Upper lobe of left lung (tissue), 6 donors: ENCODE measurements at places on chromosomes 7 and 10. TPM values are rescaled to one million over a fixed set of nuclear protein-coding genes. Genes with fewer than 3 reads are reported as not detected.

Gene CCL24
- not detected for total RNA-seq

Gene CFAP46
- 6.6 TPM for total RNA-seq

Gene GPR26
- total RNA-seq = not detected

Gene COL13A1
- total RNA-seq = 15.1 TPM

Gene PRLHR
- total RNA-seq = not detected

Gene CDH23
- total RNA-seq = 12.6 TPM

- DNase-seq = no peak
These were observed 55.9 kb downstream of the ITIH5 start for GRCh38 chr10:7610651-7611389.

DNA sequence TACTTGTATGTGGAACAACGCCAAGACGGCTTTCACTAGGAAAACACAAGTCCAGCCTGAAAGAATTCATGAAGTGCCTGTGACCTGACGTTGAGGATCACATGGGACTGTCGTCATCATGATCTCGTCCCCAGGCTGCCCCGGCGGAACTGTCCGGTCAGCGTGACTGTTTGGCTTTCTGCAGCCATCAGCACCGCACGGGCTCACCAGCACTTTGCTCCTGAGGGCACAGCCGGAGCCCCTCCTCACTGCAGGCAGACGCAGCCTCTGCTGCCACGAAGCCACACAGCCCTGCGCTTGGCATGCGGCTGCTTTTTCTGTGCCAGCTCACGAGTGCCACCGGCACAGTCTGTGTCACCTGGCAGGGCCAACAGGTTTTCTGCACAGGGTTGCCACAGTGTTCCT, 9.4 kb upstream of the GET4 start:
- DNase-seq = peak; percentile 73

DNA sequence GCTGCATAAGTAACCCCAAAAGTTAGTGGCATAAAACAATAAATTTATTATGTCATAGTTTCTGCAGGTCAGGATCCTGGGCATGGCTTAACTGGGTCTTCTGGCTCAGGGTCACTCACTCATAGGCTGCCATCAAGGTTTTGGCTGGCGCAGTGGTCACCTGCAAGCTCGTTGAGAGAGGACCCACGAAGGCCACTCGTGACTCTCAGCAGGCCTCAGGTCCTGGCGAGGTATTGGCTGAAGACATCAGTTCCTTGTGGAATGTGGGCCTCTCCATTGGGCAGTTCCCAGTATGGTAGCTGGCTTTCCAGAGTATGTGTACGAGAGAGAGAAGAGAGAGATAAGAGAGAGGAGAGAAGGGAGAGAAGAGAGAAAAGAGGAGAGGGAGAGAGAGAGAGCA, 138.3 kb upstream of the KLF14 start:
- DNase-seq = no peak

GRCh38 chr7:96664793-96665192, 44.9 kb downstream of the SEM1 start:
- DNase-seq = no peak

DNA sequence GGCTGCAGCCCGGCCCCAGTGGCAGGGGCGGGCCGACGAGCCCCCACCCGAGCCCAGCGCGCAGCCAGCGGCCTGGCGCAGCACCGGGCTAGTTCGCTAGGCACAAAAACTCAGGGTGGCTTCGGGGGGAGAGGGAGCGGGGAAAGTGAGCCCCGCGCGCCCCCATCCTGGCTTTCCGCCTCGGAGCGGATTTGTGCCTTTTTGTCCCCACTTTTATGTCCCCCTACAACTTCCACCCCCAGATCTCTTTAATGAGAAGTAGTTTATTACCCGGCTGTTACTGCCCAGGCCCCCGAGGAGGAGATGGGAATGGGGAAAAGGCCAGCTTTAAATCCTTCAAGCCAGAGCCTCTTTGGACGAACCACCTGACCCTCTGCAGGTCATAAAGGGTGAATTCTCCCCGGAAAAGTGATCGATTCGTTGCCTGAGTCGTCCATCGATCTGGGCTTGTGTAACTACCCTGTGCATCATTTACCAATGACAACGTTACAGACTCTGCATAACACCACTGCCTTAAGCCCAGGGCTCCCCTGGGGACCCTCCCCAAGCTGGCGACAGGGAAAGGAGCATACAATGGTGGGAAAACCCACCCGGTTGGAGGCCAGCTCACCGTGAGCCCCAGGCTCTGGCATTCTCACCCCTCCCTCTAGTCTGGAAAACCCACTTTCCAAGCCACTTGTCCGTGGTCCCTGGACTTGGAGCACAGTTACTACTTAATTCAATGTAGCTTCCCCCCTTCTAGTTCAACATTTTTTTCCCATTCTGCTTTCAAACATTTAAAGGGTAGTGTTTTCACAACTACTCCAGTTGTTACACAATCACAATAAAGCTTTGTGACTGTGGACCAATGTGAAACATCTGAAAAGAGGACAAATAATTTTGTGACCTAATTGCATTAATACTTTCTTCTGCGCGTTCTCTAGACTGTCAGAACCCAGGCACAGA, 748 bp upstream of the SH3PXD2A start:
- DNase-seq = no peak

GRCh38 chr7:20330928-20331909, 519 bp downstream of the ITGB8 start:
- peak; percentile 92 for DNase-seq

GRCh38 chr10:98226508-98227144, 41.4 kb downstream of the LOXL4 start:
- no peak for DNase-seq

GRCh38 chr10:33253411-33253810, 81.1 kb downstream of the NRP1 start:
- no peak for DNase-seq

- no peak for DNase-seq
These were observed 7.3 kb downstream of the SEPHS1 start for GRCh38 chr10:13340626-13341376.

GRCh38 chr7:90917539-90917938, 321.4 kb downstream of the CDK14 start:
- no peak for DNase-seq

DNA sequence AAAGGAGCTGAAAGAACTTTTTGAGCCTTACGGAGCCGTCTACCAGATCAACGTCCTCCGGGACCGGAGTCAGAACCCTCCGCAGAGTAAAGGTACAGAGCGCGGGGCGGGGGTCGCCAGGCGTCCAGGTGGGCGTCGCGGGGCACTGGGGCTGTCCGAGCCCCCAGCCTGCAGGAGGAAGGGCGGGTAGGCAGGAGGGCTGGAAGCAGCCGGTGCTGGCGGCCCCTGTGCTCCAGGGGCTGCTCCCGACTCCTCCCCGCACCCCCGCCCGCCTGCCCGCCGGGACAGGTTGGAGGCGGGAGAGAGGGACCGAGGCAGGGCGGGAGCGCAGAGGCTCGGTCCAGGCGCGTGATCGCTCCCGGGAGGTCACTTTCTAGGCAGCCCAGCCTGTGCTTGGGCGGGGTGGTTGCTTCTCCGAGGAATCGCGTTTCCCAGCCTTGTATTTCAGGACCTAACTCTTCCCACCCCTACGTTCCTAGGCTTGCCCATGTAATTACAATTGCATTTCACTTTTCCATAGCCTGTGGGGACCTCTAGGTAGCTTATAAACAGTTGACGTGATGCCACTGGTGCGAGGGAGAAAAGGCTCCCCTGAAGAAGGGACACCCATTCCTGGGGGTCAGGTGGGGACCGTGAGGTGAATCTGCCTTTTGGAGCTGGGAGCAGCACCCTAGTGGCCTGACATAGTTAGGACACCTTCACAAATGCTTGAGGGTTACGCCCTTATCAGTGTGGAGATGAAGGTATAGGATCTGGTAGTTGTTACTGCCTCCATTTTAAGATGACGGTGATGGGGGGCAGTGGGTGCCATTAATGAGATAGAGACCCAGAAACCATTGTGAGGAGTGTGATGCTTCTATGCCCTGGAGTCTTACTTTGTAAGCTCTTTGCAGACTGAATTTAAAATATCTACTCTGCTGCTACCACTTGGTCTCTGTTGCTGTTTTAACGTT, 148.2 kb downstream of the CELF2 start:
- peak; percentile 89 for DNase-seq

DNA sequence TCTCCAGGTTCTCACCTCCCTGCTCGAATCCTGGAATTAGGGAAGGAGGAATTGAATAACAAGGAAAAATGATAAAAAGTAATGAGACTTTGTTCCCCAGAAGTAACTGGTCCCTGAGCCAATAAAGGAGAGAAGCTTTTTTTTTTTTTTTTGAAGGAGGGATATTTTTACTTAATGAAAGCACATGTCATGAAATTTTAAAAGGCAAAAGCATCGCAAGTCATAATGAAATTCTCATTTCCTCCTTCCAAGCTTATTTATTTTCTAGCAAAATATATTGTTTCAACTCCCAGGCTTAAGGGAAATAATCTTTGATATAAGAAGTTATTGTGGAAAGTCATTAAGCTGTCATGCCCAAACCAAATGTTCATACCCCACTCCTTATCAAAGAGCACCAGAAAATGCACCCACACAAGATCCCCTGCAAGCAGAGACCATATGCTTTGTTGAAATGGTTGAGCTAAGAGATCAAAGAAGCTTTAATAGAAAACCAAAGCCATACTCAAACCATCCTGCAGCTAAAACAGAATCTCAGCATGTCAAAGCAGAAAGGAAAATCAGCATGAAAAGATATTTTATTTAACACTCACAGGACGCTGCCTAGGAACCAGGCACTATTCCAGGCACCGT, 16.7 kb upstream of the ABCC2 start:
- DNase-seq = no peak

- DNase-seq = no peak
These were observed 45.3 kb downstream of the GRID2IP start for GRCh38 chr7:6505685-6506559.

DNA sequence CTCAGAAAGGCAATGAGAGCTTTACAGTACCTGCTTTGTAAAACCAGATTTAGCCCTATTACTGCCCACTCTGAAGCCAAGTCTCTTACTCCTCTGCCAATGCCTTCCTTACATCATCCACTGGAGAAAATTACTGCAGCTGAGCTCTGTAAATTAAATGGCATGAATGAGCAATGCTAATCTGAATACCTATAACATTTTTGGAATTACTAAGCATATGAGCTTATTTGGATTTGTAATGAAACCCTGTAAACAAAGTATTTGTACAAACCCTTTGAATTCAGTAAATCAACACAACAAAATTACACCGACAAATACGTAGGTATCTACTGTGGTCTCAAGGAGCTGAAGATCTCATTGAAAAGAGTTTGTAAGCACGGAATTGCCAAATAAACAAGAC, 12.1 kb upstream of the CCNY start:
- no peak for DNase-seq

- DNase-seq = no peak
These were observed 31.3 kb downstream of the CHST3 start for GRCh38 chr10:71995449-71995848.

GRCh38 chr7:101913851-101914250, 96.4 kb downstream of the CUX1 start:
- DNase-seq = no peak

DNA sequence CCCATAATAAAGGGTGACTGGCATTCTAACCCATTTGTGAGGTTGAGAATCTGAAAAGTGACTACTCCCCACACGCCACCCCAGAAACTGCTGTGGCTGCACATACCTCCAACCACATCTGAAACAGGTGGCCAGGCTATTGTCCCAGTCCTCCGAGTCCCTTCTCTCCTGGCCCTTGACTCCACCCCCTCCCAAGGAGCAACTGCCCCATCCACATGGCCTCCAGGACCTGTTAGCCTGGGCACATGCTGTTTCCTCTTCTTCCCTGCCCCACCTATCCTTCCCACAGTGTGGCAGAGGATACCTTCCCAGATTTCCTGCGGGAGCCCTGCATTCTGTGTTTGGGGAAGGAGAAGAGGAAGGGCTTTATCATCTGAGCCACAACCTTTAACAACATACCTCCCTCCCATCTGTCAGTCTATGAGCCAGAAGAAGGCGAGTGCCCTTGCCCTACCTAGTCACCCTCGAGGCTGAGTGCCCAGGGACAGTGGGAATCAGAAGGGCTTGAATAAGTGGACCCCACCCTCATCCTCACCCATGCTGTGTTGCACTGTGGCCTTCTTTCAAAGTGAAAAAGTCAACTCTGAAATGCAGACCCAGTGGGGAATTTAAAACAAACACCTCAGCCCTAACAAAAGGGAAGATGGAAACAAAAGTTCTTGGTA, 11.9 kb downstream of the STEAP1B start:
- no peak for DNase-seq

GRCh38 chr10:60817398-60817805, 39.1 kb downstream of the CDK1 start:
- DNase-seq = no peak

- DNase-seq = no peak
These were observed 137.4 kb upstream of the CDC14C start for GRCh38 chr7:48786951-48787350.

GRCh38 chr7:29194206-29194593, 375 bp upstream of the CHN2 start:
- no peak for DNase-seq

DNA sequence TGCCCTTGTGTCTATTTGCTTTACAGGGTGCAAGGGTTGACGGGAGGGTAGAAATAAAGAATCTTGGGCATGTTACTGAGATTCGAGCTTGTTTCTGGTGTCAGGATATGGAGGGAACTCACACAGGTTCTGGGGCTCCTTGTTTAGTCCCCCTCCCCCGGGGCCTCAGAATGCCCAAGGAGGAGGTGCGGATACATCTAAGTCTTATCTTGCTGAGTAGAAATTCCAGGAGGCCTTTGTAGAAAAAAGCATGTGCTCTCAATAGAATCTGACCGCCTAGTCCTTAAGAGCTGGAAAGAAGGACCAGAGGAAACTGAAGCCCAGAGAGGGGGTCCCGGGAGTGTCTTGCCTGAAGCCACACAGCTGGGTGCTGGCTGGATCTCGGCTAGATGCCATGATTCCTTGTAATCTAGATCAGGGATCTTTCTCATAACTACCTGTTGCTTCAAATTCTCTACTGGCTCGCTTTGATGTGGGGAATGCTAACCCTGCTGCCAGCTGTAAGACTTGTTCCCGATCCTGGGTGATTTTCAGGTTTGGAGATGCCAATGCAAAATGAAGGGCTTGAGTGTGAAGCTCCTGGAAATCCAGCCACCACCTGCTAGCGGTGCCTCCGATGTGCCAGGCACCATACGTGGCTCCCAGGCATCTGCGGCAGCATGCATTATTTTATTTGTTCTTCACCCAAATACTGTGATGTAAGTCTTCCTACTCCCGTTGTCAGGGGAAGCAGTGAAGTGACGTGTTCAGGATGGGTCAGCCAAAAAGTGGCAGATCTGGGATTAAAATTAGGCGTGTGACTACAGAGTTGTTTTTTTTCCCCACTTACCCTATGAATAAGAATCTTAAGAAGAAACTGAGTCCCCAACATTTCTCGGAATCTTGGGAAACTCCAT, 226.0 kb downstream of the TCF7L2 start:
- no peak for DNase-seq

DNA sequence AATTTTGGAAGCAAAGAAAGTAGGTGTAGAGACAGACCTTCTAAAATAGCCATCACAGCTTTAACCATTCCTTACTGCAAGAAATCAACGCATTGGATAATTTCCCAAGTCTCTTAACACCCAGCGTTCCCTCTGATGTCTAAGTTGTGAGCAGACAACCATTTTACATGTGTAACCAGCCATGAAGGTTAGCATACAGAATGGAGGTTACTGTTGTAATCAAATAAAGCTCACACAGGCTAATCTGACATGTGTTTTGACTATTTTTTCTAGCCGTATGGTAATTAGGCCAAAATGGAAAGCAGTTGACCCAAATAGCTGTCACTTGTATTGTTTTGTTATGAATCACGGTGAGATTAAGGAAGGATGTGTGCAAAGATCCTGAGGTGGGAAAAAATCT, 336.4 kb downstream of the RNLS start:
- DNase-seq = no peak
